ENCODE measurements at places on chromosomes 16 and 17.
A peak's percentile ranks its signal among the peaks of the same experiment; 100 is the strongest.

DNA sequence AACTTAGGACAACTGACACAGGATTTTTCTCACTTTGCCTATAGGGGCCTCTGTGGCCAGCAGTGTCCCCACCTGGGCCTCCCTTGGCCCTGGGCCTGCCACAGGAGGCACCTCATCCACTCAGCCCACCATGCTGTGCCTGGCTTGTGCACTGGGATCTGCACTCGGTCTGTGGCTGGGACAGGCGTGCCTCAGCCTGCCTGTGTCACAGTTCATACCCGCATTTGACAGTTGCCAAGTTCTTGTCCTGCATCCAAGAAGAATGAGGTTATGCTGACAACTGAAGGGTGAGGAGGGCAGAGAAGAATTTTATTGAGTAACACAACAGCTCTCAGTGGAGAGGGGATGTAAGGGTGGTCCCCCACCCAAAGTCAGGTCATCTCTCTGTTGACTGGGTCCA lies 36.0 kb downstream of the ZFP90 start:
- DNase-seq: no peak

DNA sequence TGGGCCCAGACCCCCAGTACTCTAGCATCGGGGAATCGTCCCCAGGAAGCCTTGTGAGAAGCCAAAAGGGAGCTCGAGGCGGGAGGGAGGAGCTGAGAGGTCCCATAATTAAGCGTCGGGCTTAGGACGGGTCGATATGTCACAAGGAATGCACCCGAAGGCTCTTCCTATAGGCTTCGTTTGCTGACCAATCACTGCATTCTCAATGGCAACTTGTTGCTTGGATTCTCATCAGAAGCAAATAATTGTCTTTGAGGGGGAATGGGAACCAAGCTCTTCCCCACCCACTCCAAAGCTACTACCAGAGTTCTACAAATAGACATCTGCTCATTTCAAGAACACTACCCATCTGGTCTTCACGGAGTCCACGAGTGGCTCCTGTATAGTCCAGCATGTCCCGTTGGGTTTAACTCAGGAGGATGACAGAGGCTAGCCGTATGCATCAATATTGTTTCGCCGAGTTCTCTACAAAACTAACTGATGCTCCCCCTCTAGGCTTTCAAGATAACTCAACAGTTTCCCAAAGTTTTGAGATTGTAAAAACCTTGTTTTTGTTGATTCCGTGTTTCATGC lies 628 bp upstream of the BLMH start:
- no peak for DNase-seq

GRCh38 chr17:31433091-31433790 lies 41.8 kb downstream of the RAB11FIP4 start:
- peak; percentile 26 for DNase-seq

GRCh38 chr17:2101448-2102257 lies 46.8 kb downstream of the HIC1 start:
- peak; percentile 56 for DNase-seq

DNA sequence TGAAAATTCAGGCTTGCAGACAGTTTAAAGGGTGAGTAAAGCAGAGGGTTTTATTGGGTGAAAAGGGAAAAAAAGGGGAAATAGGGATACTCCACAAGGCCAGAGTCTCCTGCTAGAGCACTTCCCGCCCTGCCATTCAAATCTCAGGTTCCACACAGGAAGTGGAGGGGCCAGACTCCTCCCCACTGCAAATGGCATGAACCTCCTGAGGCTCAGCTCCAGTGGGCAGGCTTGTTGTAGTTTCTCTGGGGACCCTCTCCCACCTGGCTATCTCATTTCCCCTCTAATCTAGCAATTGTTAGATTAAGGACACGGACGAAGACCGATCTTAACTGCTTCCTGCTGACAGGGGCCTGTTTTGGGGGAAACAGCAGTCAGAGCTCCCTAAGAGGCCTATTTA lies 43.4 kb downstream of the TAOK1 start:
- DNase-seq: no peak

DNA sequence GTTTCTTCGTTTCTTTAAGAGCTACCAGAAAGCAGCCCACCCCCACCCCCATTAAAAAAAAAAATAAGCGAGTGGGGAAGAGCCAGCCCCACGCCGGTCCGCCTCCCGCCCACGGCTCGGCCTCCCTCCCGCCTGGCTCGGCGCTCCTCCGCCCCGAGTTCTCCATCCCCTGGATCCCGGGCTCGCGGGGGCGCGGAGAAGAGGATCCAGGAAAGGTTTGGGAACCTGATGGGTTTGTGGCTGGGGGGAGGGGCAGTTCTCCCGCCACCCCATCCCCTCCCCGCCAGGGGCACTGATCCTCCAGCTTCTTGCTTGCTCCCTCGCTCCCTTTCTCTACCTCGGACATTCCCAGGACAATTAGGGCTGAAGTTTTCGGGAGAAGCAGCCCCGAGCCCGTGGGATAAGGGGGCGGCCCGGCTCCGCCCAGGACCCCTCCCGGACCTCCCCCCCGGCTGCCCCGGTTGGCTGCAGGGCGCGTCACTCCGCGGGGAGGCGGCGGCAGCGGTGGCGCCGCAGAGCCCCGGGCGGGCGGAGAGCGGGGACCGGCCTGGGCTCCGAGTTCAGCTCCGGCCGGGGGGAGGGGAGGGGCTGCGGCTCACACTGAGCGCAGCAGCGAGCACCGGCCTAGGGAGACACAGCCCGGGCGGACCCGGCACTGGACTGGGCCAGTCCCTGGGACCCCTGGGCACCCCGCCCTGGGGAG lies 1.0 kb upstream of the SALL1 start:
- DNase-seq: no peak

DNA sequence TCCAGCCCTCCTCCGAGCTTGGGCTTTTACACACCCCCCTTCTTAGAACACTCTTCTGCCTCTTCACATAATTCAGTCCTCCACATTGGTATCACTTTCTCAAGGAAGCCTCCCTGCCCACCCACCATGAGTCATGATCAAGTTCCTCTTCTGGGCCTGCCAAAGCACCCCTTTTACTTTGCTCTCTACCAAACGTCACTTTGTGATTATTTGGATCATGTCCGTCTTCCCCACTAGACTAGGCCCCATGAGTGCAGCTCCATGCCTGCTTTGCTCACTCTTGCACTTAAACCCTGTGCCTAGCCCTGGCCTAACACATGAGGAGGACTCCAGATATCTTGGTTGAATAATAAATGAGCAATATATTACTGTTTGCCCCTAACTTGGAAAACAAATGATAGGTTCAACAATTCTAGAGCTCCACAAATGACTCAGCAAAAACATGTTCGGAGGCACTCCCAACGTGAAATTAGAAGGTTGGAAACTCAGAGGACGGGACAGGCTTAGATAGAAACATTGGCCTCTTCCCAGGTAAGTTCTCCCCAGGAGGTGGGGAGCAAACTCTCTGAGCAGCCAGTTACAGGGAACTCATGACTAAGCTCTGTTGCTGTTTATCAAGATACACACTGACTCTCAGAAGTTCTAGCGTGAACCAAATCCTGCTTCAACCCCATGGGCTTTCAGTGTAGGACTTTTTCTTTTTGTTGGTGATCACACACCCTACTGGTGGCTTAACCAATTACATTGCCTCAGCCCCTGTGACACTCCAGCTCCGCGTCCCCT lies 28.3 kb downstream of the G6PC1 start:
- DNase-seq: peak; percentile 43

All from stimulated activated CD4-positive, alpha-beta T cell treated with anti-CD3 and anti-CD28 coated beads, Interleukin-2, amount 100 ng/mL, for 24 hours (primary cell).